Tongue (tissue), 3 donors: ENCODE measurements at places on chromosomes 13 and 19. TPM values are rescaled to one million over a fixed set of nuclear protein-coding genes. Genes with fewer than 3 reads are reported as not detected.
A peak's percentile ranks its signal among the peaks of the same experiment; 100 is the strongest.

DNA sequence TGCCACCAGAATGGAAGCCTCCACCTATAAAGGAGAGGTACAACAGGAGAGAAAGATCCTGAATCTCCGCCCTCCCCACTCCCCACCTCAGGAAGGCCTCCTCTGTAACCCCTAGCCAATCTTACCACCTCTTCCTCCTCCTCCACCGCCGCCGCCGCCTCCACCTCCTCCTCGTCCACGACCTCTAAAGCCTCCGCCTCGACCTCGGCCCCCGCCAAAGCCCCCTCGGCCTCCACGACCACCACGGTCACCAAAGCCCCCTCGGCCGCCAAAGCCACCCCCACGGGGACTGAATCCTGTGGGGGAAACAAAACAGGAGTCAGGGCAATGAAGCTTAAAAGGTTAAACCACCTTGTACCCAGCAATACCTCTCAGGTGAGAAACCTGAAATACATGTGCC lies 5.7 kb downstream of the FBL start:
- no peak for DNase-seq

- no peak for DNase-seq
Observed at GRCh38 chr13:98766697-98767096, 14.2 kb upstream of the SLC15A1 start.

GRCh38 chr13:23610966-23611491 lies 40.8 kb downstream of the TNFRSF19 start:
- peak; percentile 59 for DNase-seq

DNA sequence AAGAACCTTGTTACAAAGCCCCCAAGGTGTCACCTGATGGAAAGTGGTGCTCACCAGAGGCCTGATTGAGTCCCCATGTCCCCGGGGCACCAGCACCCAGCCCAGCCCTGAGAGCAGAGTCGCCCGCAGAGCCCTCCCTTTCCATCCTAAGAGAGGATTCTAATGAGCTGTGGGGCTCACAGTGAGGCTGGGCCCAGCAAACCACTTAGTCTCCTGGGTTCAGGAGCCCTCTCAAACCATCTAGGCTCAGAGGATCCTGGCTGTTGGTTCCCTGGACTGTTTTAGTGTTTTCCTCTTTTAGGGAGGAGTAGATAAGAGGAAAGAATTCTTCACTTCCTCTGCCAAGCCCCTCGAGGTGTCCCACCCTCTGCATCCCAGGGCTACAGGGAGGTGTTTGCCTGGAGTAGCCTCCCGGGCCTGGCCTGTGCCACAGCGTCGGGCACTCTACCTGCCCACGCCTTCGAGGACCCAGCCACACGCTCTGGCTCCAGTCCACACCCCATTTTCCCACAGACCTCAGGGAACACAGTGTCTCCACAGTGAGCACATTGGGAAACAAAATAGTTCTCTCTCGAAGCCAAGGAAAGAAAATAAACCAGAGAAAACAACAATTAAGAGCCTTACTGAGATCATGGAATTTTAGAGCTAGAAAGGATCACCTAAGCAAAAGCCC lies 34.4 kb downstream of the DHRS12 start:
- no peak for DNase-seq

GRCh38 chr13:25783076-25783475 lies 268.7 kb downstream of the SHISA2 start:
- no peak for DNase-seq

DNA sequence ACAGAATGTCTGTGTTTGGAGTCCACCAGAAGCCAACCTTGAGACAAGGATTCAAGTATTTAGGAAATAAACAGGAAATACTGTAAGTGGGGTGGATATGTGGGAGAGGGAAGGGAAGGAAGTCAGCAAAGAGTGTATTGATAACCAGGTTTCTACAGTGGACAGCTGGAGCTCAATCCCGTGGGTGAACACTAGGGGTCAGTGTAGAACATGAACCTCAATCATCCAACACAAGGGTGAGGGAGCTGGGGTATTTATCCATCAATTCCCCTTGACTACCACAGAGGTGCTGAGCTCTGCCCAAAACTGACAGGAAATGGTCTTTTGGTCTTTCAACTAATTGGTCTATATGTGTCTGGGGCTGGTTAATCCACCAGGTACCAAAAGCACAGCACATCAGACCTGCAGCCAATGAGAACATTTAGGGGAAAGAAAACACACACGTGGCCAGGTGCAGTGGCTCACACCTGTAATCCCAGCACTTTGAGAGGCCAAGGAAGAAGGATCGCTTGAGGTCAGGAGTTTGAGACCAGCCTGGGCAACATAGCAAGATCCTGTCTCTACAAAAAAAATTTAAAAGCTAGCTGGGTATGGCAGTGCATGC lies 5.6 kb upstream of the SYDE1 start:
- peak; percentile 31 for DNase-seq

GRCh38 chr19:33434886-33435705 lies 61.6 kb downstream of the CEBPG start:
- DNase-seq = no peak

DNA sequence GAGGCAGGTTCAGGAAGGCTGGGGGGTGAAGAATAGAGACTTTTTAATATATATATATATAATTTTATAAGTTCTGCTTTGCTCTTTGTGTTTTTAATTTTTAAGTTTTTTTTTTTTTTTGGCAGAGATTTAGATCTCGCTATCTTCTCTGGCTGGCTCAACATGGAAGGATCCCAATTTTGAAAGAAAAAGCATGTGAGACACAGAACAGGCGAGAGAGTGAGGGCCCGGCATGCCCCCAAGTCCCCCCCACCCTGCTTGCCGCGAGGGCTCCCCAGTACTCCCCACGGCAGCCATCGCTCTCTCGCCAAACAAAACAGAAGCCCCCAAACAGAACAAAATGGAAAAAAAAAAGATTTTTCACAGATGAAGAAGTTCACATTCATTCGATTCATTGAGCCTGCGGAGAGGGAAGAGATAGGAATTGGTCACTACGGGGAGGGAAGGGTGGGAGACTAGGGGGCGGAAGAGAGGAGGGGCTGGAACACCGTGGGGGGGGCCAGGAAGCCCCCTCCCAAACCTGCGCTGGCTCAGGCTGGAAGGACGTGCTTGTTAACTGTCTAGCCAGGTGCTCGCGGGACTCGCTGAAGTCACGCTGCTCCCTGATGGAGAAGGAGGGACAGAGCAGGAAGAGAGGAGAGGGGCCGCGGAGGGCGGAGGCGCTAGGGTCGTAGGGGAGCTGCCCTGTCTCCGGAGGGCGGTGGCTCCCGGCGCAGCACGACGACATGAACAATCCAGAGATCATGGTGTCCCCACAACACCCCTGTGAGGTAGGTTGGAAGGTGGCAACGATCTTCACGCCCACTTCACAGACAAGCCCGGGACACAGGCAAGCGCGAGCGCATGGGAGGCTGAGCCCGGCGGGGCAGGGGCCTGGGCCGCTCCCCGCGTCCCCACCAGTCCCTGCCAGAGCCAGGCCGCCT lies 10.6 kb downstream of the KHSRP start:
- DNase-seq = peak; percentile 40

GRCh38 chr19:5961969-5962945 lies 15.7 kb downstream of the RANBP3 start:
- peak; percentile 64 for DNase-seq

GRCh38 chr13:49240017-49240416 lies 7.7 kb upstream of the CDADC1 start:
- DNase-seq = no peak

- DNase-seq = no peak
Observed at GRCh38 chr13:93789058-93789457, 562.5 kb downstream of the GPC6 start.

DNA sequence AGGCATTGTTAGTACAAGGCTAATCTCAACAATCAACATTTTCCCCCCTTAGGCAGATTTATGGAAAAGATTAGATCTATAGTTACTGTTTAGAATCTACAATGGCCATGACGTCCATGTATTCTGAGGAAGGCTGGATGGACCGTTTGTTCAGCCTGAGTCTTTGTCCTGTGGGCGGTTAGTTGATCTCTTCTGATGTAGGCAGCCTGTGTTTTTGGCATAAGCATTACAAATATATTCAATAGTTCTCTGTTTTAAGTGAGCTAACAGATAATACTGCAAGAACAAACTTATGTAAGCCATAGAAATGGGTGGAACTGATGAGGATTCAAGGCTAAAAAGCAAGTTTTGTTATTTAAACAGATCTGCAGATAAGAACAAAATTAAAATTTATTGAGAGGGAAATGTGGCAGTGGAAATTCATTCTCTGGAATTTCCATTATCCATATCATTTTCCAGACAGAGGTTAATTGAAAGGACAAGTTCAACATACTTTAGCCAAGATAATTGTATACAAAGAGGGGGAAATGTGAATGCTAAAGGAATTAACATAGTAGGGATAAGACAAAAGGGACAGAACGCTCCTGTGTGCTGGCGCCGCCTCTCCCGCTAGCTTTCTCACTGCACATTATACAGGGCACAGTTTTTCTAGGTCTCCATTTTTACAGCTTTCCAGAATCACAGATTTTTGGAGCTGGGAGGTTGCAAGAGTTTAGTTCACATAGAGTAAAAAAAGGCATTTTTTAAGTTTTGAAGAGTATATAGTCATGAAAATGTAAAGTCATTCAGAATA lies 48.6 kb downstream of the FAM124A start:
- no peak for DNase-seq

DNA sequence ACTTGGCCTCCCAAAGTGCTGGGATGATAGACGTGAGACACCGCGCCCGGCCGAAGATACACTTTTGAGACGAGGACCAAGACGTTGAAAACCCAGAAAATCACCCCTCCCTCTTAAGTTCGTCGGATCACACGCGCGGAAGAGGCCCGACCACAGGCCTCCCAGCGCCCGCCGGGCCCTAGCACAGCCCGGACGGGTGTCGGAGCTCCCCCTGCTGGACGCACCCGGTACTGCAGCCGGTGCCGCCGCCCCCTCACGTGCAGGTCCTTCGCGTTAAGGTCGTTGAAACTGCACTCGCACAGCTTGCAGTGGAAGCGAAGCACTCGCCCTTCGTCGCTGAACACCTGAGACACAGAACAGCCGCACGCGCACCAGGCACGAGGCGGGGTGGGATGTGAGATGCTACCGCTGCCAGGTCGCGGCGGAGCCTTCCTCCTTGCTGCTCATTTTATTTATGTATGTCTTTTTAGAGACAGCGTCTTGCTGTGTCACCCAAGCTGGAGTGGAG lies 35.7 kb upstream of the MATK start:
- DNase-seq = peak; percentile 47

GRCh38 chr13:100811928-100812327 lies 137.3 kb upstream of the TMTC4 start:
- no peak for DNase-seq

DNA sequence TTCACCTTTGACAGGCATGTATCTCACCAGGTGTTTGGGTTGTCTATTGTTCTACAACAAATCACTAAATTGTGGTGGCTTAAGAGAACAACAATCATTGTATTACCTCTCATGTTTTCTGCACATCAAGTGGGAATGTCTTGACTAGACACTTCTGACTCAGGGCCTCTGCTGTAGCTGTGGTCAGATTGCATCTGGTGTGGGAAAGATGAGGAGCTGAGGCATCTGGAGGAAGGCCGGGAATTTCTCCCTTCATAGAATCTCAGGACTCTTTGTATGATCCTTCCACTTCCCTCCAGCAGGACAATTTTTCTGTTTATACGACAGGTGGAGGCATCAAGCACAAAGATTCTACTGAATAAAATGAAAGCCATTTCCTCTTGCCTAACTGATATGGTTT lies 511.8 kb upstream of the NBEA start:
- no peak for DNase-seq

GRCh38 chr19:36939153-36939552 lies 23.0 kb downstream of the ZNF568 start:
- DNase-seq = peak; percentile 55

DNA sequence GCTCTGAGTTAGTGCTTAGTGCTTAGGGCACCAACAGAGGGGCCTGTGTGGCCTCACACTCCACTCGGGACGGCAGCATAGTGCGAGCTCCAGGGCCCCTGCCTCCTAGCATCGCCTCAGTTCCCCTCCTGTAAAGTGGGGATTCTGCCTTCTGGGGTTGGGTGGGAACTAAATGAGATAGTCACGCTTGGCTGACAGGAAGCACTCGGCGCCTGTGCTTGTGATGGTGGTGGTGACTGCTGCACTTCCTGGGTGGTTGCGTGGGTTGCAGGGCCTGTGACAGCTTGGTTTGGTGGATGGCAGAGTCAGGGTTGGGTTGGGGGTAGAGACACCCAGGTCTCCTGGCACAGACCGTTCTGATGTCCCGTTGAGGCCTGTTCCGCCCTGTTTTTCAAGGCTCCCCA lies 7.7 kb downstream of the PLEKHF1 start:
- DNase-seq = no peak

DNA sequence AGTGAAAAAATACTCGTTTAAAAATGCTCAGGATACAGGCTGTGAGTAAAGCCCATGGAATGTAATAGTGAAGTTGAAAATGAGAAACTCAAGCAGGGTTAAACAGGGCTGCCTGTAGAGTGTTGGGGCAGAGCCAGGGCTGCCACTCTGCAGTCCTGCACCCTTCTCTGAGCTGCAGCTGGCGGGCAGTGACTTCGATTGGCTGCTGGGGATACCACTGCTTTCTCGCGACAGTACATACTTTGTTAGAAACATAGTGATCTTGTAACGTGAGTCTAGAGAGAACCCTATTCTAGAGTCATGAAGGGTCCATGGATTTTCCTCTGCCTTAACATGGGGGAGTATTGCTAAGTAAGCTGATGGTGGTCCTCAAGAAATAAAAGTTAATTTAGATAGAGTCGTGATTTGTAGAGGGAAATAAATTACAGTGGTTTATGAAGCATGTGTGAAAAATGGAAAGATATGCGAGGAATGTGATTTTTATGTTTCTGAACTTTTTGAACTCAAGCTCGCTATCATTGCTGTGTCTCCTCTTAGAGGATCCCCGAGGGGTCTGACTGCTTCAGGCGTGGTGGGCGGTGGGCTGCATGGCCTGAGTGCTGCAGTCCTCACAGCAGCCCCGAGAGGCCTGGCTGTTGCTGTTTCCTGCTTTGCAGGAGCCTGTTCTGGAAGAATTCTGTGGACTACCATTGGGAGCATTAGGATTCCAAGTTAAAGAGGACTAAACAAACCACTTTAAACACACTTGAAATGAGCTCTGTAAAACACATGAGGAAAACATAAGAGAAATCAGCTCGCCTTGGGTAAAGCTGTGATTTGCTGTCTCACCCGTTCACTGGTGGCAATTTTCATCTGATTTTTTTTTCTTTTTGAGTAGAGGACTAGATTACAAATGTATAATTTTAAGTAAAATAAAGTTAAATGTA lies 95.7 kb downstream of the ARHGEF7 start:
- peak; percentile 90 for DNase-seq

DNA sequence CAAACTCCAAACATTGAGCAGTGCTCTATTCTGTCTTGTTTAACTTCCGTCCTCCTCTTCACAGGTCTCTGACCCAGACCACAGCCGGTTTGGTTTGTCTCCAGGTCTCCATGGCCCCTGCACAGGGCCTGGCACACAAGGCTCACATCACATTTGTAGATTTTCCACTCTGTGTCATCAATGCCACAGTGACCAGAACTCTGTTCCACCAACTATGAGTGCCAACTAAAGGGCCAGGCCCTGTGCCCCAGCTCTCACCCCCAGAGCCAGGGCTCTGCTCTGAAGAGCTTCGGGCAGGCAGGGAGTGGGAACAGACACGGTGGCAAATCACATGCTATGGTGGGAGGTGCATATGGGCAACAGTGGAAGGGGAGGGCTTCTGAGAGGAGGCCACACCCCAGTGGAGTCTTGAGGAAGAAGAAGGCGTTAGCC lies 16.0 kb downstream of the SMG9 start:
- no peak for DNase-seq

GRCh38 chr19:38122402-38123093 lies 101.5 kb downstream of the DPF1 start:
- no peak for DNase-seq

The SYNE4 gene
- total RNA-seq = 1.9 TPM

The FCHO1 gene
- 2.2 TPM for total RNA-seq

The ZNF677 gene
- 19.0 TPM for total RNA-seq

The TMEM59L gene
- 12.0 TPM for total RNA-seq
